ENCODE measurements at places on chromosomes 2 and 18.

DNA sequence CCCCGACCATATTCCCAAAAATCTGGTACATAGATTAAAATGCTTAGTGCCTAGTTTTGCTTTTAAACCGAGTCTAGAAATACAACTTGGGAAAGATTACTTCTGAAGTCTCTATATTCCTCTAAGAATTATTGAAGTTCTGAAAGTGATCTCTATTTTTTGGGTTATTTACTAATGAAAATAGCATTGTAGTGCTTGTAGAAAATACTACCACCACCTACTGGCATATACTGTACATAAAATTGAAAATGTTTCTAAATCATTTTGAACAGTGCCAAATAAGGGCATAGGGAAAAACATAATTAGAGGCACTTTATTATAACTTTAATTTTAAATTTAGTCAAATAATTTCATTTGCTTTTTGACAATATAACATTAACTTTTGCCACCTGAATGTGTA, 1399.6 kb upstream of the ZEB2 start:
- DNase-seq, result no peak

GRCh38 chr2:188576651-188577050, 285.0 kb downstream of the GULP1 start:
- DNase-seq, result no peak

DNA sequence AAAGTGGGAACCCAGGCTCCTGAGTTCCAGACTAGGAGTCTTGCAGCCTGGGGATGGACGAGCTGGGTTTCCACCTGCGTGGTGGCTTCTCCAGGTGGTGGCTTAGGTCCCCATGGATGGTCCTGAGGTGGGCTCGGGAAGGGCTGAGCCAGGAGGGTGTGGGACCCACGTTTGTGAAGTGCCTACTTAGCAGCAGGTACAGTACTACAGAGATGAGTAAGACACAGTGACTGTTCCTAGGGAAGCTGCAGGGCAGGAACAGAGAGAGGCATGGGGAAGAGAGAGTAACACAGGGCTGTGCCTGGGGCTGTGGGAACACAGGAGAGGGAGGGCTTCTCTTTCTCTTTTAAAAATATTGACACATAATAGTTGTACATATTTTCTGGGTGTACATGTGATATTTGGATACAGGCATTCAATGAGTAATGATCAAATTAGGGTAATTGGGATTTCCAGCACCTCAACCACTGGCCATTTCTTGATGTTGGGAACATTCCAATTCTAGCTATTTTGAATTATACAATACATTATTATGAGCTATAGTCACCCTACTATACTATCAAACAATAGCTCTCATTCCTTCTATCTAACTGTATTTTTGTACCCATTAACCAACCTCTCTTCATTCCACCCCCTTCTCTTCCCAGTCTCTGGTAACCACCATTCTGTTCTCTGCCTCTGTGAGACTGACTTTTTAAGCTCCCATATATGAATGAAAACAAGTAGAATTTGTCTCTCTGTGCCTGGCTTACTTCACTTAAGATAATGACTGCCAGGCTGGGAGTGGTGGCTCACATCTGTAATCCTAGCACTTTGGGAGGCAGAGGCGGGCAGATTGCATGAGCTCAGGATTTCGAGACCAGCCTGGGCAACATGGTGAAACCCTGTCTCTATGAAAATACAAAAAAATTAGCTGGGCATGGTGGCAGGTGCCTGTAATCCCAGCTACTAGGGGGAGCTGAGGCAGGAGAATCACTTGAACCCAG, 15.0 kb downstream of the TOGARAM2 start:
- no peak for DNase-seq

- no peak for DNase-seq
Measured at GRCh38 chr2:134232868-134233727, 20.8 kb upstream of the MGAT5 start.

GRCh38 chr2:105645031-105645937, 99.4 kb upstream of the NCK2 start:
- no peak for DNase-seq

- DNase-seq, result no peak
Measured at GRCh38 chr18:79554945-79555645, 124.5 kb upstream of the CTDP1 start.

- DNase-seq, result no peak
Measured at GRCh38 chr18:55317864-55318263, 270.1 kb downstream of the TCF4 start.

- DNase-seq, result no peak
Measured at GRCh38 chr2:202102425-202103000, 29.5 kb downstream of the KIAA2012 start.

- DNase-seq, result no peak
Measured at GRCh38 chr2:19312949-19313348, 45.5 kb downstream of the OSR1 start.

GRCh38 chr18:58209326-58209725, 165.3 kb downstream of the NEDD4L start:
- DNase-seq, result no peak

DNA sequence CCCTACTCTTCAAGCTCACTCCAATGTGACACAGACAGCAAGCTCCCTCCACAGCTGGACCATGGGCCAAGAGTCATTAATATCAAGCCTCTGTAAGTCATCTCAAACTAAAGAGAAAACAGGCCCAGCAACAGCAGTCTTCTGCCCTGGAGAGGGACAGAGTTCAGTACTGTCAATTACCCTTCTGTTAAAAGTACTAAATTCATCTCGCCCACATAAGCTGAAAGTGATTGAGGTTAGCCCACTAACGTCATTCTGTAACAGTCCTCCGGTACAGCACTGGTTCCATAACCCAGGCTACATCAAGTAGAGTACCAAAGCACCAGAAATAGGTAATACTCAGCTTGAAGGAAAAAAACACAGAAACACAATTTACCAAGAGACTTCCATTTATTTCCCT, 25.9 kb downstream of the THADA start:
- no peak for DNase-seq

GRCh38 chr2:35741556-35741955, 614.0 kb upstream of the CRIM1 start:
- DNase-seq, result no peak

DNA sequence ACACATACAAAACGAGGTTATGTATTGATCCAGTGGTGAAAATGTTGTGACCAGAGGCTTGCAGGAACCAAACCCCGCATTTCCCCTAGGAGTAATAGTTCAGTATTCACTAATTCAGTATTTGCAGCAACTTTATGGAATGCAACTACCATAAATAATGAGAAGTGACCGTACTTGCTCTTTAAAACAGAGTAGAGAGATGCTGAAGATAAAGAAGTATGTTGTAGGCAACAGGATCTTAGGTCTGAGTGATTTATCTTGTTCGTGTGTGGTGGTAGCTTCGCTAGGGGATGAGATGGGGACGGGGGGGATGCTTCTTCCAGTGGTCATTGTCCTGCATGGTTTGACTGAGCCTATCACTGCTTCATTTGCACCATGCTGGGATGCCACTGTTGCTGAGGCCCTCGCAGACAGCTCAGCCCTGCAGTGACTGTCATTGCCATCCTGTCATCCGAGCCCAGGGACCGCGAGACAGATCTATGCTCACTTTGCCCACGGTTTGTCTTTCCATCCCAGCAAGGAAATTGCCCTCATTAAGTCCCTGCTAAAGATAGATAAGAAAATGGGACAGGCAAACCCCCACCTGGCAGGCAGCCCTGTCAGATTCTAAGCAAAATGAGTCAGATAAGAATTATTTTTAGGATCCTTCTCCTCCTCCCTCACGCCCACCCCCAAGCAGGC, 181.3 kb downstream of the CTIF start:
- peak; percentile 82 for DNase-seq

GRCh38 chr18:25454270-25454659, 102.3 kb upstream of the ZNF521 start:
- no peak for DNase-seq

- no peak for DNase-seq
Measured at GRCh38 chr2:85277416-85278158, 50.2 kb downstream of the TGOLN2 start.

DNA sequence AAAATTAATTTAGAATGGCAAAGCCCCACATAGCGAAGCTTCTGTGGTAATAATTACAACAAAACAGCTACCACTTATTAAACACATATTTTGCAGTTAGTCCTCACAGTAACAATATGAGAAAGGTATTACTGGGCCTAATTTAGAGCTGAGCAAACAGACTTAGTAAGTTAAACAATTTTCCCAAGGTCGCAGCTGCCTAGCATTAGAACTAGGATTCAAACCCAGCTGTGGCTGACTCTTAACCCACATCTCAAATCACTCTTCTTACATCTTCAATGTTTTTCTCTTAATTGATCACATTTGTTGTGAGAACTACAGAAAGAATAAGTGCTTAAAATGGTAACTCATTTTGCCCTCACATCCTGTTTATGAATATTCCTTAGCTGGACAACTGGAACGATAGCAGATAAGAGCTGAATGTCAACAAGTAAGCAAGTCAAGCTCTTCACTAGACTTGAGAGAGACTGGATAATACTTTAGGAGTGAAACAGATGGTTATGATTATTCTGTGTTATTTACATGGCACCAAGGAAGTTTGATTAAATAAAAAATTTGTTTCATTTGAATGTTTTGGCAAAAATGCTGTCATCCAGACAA, 59.4 kb upstream of the TMEM17 start:
- no peak for DNase-seq

DNA sequence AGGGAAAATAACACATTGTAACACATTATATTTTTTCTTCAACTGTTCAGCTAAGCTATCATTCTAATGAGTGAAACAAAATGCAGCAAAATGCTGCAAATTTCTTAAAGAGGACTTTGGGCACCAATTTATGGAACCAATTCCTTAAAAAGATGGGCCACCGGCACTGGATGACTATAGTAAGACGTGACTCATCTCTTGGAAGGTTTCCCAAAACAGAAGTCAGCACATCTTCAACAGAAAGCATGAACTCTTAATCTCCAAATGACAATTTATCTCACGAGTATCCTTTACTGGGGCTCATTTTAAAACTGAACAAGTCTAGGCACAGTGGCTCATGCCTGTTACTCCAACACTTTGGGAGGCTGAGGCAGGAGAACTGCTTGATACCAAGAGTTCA, 213.4 kb downstream of the CDH20 start:
- no peak for DNase-seq

GRCh38 chr2:44931198-44931780, 10.2 kb upstream of the SIX3 start:
- no peak for DNase-seq

GRCh38 chr2:14385043-14385442, 247.5 kb upstream of the LRATD1 start:
- no peak for DNase-seq

All from dorsolateral prefrontal cortex (tissue), 122 donors.